Activated effector memory CD4-positive, alpha-beta T cell treated with Interleukin-2 at 50 U/mL for 16 hours (primary cell): ENCODE measurements at places on chromosomes 16 and 17.

- DNase-seq = no peak
These were observed 59.2 kb downstream of the ANKRD11 start for GRCh38 chr16:89431158-89431584.

- no peak for DNase-seq
These were observed 20.4 kb downstream of the ZNHIT3 start for GRCh38 chr17:36506831-36507230.

DNA sequence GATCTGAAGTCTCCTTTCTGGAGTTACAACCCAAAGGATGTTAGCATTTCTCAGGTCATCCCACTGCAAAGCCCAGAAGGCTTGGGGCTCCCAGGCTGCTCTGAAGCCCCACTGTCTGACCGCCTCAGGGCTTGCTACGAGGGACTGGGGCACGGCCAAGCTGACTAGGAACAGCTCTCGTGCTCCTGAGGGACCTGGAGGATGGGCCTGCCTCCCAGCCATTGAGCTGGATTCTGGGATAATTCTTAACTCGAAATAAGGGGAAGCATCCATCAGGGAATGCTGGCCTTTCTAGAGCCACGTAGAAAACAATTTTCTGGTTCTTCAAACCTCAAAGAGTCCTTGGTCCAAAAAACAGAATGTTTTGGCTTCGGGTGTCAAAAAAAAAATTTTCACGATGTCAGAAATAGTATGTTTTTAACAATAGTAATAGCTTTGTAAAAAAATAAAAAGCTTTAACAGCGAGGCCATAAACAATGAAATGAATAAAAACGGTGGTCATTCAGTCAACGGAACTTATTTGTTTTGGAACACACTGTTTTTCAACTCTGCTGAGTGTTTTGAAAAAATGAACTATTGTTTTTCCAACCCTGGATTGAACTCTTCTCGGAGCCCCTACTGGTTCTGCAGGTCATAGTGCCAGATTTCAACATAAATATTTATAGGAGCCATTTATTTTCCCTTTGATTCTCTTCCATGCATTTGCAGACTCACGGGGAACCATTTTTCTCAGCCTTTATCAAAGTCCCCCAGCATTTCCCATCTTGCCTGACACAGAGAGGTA lies 16.4 kb upstream of the HERPUD1 start:
- no peak for DNase-seq

DNA sequence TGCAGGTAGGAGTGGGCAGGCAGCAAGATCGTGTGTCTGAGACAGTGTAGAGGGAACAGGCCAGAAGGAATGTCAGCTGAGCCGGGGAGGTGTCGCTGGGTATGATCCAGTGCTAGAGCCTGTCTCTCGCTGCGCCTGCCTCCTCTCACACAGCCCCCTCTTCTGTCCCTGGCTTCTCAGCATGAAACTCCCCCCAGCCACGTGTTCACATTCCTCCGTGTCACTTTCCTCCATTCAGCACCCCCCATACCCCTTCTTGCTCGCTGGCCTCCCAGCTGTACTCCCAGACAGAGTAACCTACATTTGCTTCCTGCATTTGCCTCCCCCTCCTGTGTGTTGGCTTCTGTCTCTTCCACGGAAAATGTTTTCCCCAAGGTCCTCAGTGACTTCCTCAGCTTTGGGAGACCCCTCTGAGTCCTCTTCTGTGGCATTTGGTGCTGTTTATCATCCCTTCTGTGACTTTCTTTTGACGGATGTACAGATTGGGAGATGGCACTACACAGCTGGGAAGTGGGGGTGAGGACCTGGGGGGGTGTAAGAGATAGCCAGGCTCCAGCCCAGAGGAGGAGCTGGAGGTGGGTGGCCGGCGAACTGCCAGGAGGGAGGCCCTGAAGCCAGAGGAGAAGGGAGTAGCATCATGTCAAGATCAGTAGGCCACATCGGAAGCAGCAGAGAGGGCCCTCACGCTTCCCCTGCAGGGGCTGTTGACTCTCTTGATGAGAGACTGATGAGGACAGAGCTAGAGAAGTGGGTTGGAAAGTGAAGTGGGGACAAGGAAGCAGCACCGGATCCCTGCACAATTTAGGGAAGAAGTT lies 19.2 kb downstream of the SGF29 start:
- DNase-seq = no peak

GRCh38 chr16:54341892-54342776 lies 55.5 kb upstream of the IRX3 start:
- no peak for DNase-seq

GRCh38 chr17:63075969-63076368 lies 109.9 kb downstream of the TANC2 start:
- no peak for DNase-seq
